Uterus (tissue), 4 donors: ENCODE measurements at places on chromosomes 13 and 19.

DNA sequence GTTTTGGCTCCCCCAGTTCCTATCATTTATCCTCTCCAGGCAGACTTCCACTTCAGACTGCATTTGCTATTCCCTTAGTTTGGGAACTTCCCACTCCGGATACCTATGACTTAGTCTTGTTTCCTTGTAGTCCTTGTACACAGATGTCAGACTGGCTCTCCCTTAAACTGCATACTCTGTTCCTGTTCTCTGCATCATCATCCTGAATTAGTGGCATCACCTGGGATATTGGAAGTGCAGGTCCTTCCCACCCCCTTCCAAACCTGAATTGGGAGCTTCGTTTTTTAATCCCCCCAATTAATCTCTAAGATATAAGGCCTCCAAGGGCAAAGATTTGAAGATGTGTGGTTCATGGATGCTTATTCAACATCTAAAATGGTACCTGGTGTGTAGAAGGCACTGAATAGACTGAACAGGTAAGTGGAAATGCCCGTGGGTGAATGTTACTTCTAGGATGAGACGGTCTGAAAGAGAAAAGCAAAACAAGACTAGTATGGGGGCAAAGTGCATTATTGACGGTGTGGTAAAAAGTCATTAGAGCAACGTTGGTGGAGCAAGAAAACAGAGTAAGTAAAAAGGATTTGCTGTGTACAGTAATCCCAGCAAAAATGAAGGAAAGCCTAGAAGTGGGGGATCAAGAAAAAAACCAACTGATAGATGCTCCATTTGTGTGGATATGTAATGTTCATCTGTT lies 9.6 kb downstream of the MIR17HG start:
- DNase-seq: no peak

DNA sequence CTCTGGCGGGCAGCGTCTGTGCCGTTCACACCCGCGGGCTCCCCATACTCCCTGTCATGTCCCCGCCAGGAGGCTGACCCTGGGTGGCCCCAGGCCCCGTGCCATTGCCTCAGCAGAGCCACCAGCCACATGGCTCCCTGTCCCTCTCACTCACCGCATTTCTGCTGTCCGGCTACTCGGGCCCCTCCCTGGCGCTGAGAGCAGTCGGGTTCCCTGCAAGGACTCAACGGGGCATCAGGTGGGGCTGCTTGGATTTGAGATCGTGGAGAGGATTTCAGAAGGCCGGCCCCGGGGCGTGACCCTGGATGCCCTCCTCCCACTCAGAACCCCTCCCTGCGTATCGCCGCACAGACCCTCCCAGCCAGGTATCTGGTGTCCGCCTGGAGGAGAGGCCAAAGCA lies 142.1 kb downstream of the KDM4B start:
- DNase-seq: no peak

GRCh38 chr13:80921971-80922370 lies 581.0 kb upstream of the SPRY2 start:
- no peak for DNase-seq

DNA sequence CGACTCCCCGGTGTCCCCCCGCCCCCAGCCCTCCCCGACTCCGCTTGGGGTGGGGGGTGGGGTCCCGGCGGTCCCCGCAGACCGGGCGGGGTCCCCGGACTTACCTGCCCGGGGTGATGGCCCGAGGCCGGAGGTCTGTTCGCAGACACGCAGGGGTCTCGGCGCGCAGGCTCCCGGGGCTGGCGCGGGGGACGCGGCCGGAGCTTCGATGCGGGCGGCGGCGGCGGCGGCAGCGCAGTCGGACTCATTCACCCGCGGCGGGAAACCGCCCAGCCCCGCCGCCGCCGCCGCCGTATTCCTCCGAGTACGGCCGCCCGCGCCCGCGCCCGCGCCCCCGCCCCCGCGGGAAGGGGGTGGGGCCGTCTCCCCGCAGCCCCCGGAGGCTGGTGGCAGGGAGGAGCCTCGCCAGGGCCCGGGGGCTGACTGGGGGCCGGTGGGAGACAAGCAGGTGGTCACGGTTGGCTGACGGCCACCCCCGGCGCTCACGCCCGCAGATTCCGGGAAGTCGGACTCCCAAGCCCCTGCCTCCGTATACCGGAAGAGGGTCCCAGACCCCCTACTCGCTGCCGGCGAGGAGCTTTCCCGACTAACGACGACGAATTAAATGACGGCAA lies at the start of gene C2CD4C:
C2CD4C (minus strand) TSS at position 246 of the 614 bp plus-strand sequence. CDS start 786 bp downstream, outside the sequence.
- DNase-seq: no peak

- no peak for DNase-seq
Measured at GRCh38 chr19:55099557-55100506, 17.6 kb downstream of the PPP1R12C start.

DNA sequence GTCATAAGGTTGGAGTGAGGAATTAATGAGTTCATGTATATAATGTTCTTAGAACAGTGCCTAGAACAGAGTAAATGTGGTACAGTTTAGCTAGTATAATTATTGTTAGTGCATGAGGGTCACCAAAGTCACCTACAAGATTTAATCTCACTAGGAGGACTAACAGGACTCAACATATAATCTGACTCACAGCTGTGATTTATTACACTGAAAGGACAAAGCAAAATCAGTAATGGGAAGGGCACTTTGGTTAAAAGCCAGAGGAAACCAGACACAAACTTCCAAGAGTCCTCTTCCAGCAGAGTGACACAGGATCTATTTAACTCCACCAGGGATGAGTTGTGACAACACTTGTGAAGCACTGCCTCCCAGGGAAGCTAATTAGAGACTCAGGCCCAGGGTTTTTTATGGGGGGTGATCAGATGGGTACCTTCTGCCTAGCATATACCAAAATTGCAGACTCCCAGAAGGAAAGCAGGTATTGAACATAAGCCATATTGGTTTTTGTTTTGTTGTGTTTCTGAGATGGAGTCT lies 341.2 kb upstream of the DACH1 start:
- no peak for DNase-seq
